Neural progenitor cell (in vitro differentiated cells): ENCODE measurements at places on chromosomes 16 and 17.
A peak's percentile ranks its signal among the peaks of the same experiment; 100 is the strongest.

DNA sequence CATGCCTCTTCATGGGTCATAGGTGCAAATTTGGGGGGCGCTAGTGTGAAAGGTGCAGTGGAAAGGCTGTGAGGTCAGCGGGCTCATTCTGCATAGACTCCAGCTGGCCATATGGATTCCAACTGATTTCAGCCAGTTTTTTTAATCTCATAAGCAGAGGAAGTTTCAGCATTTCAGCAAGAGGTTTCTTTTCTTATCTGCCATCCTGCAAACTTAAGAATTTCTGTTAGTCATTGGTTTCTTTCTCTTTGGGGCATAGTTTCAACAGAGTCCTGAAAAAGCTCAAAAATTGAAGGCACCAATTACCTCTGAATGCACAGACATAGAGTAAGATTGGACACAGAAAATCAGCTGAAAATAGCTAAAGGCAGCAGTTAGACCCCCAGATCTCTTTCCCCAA, 16.2 kb upstream of the ALOX15 start:
- DNase-seq, result no peak

GRCh38 chr17:59149051-59149450, 5.9 kb downstream of the SKA2 start:
- DNase-seq, result no peak

DNA sequence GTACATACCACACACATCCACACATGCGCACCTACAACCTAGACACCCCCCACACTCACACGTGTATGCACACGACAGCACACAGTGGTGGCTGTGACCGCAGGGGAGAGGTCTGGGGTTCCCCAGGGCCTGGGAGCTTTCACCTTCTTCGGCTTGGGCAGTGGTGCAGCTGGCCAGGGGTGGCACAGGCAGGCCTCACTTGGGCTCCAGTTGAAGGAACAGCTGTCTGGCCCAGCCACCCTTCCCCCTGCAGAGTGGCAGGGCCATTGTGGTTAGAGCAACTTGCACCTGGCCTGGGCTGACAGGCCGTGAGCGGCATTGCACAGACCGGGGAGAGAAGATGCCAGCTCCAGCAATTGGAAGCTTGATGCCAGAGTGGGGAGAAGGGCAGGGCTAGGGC, 114.5 kb upstream of the GSE1 start:
- DNase-seq, result no peak

- DNase-seq, result peak; percentile 35
Measured at GRCh38 chr16:3098459-3099394, at the start of gene ZSCAN10. ZSCAN10 (minus strand) TSS chr16:3099294; CDS start chr16:3092937, 6,357 bp downstream.

DNA sequence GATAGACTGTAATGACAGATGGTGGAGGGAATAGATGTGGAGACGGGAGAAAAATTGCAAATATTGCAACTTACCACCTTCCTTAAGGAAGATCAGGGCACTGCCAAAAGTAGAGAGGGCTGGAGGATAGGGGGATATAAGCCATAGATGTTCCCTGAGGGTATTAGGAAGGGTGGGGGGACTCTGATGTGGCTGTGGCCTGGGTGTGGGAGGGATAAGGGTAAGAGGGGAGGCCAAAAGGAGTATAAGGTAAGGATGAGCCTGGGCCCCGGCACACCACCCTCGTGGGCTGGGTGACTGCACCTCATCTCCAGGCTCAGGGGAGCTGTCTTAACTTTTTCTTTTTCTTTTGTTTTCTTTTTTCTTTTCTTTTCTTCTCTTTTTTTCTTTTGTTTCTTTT, 30.6 kb upstream of the BRD7 start:
- DNase-seq, result no peak

- DNase-seq, result no peak
Measured at GRCh38 chr17:69710926-69711325, 296.4 kb downstream of the MAP2K6 start.

- DNase-seq, result peak; percentile 54
Measured at GRCh38 chr16:69286941-69287713, 24.0 kb upstream of the VPS4A start.

DNA sequence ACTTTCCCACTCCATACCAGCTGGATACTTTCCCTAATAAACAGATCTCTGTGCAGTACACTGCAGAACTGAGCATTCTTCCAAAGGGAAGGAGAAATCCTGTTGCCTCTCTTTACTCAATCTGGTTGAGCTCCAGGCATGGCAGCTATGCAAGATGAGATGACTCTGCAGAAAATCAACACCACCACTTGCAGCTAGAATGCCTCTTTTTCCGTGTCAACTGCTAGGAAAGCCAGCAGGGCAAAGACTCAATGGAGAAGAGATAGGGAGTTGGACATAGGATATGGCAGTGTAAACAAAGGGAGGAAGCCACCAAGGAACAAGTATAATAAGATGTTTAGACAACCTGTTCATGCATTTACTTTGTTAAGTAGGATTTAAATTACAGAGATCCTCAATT, 40.4 kb upstream of the CORO6 start:
- peak; percentile 10 for DNase-seq

- DNase-seq, result peak; percentile 42
Measured at GRCh38 chr16:14301169-14302030, 230.3 kb downstream of the MRTFB start.

DNA sequence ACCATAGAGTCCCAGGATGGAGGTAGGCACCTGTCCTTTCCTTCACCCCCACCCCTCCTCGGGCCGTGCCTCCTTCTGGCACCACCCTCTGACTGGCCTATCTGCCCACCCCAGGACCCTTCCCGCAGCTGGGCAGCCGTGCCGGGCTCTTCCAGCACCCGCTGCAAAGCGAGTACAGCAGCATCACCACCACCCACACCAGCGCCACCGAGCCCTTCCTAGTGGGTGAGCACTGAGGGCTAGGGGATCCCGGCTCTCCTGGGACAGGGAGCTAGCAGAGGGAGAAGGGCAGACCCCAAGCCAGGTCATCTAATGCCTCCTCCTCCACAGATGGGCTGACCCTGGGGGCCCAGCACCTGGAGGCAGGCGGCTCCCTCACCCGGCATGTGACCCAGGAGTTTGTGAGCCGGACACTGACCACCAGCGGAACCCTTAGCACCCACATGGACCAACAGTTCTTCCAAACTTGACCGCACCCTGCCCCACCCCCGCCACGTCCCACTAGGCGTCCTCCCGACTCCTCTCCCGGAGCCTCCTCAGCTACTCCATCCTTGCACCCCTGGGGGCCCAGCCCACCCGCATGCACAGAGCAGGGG, 7.8 kb downstream of the GALK1 start:
- no peak for DNase-seq

- DNase-seq, result no peak
Measured at GRCh38 chr16:7853197-7853596, 520.6 kb downstream of the RBFOX1 start.
